NCI-H2081 treated with DMSO at 0.1 percent for 48 hours (cell line): ENCODE measurements at places on chromosomes 12 and 14.

DNA sequence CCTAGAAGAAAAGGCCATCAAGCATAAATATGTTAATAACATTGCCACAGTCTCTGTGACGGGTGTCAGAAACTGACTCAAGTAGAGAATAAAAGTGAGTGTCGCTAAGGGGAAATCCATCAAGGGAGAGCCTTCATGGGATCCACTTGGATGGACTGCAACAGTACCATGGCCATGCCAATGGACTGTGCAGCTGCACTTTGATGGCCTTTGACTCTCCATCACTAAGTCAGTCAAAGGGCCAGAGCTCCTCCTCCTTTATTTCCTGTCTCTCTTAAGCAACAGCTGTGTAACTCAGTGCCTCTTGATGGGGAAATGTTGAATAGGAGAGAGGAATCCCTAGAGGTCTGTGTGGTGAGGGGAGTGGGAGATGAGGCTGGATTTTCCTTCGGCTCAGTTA is 335.2 kb downstream of the BMP4 start:
- DNase-seq: no peak

GRCh38 chr12:27672051-27672450 is 24.2 kb upstream of the REP15 start:
- no peak for DNase-seq

DNA sequence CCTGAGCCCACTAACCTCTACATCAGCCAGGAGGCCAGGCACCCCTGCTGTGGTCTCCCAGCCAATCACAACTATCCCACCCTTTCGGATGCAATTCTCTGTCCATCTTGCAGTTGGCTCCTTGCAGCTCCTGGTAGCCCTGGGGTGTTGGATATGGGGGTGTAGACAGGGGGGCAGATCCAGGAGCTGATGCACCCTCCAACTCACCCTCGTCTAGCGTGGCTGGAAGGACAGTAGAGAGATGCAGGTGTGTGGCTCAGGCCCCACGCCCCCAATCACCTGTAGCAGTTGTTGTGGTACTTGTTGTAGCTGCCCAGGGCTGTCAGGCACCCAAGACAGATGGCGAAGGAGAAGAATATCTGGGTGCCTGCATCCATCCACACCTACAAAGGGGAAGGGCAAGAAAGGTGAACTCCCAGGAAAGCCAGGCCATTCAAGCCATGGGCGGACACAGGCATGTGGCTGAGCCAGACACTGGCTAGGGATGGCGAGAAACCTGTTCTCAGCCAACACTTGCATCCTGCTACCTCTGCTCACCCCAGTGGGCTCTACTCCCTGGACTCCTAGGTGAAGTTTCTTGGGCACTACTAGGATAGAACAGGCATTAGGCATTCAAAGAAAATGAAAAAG is 13.4 kb upstream of the SLC6A12 start:
- no peak for DNase-seq

GRCh38 chr14:92665661-92666110 is 82.7 kb downstream of the LGMN start:
- DNase-seq: no peak

DNA sequence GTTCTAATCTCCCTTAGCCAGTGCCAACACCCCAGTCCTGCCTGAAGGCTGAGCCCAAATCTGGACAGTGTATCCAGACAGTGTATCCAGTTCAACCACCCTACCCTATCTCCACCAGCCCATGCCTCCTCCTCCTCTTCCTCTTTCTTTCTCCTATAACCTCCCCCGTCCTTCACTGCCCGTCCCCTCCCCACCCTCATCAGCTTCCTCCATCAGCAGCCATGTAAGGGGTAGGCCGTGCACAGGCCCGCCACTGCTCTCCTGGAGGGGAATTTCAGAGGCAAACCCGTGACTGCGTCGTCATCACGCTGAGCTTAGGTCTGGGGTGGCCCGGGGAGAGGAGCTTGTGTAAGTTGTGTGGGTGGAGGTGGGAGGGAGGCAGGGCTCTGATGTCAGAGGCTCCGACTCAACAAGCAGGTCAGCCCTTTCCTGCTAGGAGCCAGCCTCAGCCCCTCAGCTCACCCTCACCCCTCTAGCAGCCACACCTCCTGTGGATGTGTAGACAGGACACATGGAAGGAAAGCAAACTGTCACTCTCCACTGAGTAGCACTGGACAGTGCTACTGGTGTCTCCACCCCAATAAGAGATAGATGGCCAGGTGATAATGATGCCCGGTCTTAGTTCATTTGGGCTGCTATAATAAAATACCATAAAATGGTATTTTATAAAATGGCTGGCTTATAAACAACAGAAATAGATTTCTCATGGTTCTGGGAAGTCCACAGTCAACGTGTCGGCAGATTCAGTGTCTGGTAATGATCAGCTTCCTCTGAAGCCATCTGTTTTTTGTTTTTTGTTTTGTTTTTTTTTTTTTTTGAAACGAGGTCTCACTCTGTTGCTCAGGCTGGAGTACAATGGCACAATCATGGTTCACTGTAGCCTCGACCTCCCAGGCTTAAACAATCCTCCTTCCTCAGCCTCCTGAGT is 50.5 kb downstream of the IRF2BPL start:
- DNase-seq: no peak

GRCh38 chr14:59753512-59753911 is 117.1 kb downstream of the RTN1 start:
- DNase-seq: no peak

- no peak for DNase-seq
These were observed 69.8 kb downstream of the GAS2L3 start for GRCh38 chr12:100643246-100643645.

DNA sequence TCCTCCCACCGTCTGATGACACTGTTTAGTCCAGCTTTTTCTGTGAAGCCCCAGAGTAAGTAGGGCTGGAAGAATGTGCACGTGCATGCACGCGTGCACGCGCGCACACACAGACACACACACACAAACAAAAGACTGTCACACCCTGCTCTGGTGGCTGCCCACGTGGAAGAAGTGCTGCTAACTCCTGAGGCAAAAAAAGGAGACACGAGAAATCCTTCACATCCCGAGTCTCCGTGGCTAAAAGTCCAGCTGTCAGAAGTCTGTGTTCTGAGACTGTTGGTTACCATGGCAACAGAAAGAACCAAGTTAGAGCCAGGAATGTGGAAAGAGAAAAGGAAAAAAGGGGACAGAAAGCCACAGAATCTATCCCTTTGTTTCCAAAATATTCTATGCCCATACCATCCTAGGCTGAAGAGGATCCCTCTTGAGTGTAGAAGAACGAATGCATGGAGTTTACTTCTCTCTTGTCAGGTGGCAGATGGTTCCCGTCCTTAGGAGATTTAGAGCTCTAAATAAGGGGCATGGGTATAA is 1.6 kb upstream of the C12orf71 start:
- DNase-seq: no peak

DNA sequence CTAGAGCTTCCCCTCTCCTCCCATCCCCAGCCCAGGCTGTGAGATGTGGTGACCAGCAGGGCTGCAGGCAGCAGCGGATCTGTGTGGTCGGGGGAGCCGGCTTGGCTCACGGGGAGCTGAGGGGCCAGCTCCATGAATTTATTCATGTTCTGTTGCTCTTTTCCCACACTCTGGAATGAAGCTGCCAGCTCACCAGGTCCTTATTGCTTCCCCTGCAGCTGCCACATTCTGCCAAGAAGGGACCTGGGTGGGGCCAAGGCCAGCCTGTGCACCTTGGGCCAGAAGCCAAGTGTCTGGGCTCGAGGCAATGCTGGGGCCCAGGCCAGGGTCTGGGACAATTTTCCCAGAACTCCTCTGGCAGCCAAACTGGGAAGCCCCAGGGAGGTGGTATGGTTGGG is 2.5 kb upstream of the C1QL4 start:
- DNase-seq: no peak

- DNase-seq: no peak
These were observed 272 bp downstream of the HECTD1 start for GRCh38 chr14:31207287-31207754.

DNA sequence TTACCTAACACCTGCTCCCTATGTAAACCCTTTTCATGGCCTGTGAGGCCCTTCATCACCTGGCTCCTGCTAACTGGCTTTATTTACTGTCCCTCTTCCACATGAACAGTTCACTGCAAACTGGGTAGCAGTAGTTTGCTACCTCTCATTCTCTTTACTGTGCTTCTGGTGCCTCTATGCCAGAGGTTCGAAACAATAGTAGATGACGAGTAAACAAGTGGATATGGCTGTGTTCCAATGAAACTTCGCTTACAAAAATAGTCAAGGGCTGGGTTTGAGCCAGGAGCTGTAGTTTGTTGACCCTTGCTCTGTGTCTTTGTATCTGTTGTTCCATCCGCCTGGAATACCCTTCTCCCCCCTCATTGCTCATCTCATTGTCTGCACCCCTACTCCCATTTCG is 233.6 kb upstream of the RMST start:
- DNase-seq: peak; percentile 93

- no peak for DNase-seq
These were observed at the start of gene IFI27 for GRCh38 chr14:94110552-94111181. TSS of gene IFI27 (plus strand) at chr14:94110736.

- no peak for DNase-seq
These were observed 59.6 kb downstream of the NELL2 start for GRCh38 chr12:44816446-44817017.

DNA sequence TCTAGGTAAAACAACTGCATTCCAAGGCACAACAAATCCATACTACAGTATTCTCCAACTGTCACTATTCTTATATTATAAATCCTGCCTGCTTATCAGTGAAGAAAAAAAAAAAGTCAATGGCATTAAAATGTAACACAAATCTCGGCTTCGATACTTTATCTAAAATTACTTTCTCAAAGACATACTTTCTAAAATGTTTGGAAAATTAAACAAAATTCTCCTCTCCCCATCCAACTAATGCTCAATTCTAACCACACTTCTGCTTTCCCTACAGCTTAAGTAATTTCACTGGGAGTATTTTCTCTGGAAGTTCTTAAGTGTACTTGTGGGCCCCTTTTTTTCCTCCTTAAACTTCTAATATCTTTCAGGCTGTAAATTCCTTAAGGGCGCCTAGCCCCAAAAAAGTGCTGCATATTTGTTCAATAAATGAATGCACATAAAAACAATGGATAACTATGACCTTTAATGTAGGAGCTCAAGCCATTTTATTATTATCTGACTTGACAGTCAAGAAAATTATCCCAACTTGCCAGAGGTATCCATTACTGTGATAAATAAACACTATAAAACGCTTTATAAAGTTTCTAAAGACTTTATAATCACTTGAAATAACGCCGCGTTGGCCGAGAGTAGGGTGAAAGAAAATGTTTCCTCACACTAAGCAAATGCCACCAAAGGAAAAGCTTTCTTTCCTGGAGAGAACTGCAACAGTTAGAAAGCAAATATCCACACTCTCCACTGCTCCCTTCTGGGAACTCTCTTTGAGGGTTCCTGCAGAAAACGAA is 977 bp downstream of the HEATR5A start:
- no peak for DNase-seq

- DNase-seq: no peak
These were observed 212.9 kb downstream of the ESR2 start for GRCh38 chr14:64081174-64081746.

GRCh38 chr12:27960821-27961220 is 11.7 kb downstream of the PTHLH start:
- DNase-seq: no peak

- no peak for DNase-seq
These were observed 9.4 kb downstream of the PLD4 start for GRCh38 chr14:104933746-104934733.

GRCh38 chr12:25135531-25136154 is 59.3 kb downstream of the DNAI7 start:
- DNase-seq: no peak

DNA sequence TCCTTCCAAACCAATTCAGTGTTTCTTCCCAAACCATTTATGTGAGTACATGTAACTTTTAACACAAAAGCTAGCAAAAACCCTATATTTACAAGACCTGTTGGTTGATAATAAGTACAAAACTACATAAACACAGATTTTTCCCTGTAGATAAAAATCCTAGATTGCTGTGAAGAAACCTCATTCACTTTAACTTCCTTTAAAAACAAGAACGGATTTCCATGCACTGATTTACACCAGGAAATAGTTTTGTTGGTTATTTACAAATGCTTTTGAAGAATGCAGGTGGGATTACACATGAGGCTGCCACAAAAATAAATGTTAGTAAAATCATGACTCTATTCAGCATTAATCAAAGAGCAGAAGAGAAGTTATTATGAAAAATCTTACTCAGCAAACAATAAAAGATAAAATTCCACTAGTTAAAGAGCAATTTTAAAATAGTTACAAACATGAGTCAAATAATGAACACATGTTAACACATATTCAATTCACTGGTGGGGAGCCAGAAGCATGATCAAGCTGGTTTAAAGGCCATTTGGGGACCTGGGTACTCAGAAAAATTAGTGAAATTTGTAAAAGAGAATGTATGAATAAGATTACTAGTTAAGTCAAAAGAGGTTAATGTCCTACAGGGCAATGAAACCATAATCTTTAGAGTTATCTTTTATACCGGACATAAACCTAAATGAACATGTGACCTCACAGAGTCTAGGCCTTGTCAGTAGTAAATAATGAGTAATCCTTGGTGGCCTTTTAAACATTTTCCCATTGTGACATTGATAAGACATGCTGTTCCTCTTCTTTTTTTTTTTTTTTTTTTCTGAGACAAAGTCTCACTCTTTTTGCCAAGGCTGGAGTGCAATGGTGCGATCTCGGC is 79.9 kb downstream of the PHLDA1 start:
- no peak for DNase-seq

DNA sequence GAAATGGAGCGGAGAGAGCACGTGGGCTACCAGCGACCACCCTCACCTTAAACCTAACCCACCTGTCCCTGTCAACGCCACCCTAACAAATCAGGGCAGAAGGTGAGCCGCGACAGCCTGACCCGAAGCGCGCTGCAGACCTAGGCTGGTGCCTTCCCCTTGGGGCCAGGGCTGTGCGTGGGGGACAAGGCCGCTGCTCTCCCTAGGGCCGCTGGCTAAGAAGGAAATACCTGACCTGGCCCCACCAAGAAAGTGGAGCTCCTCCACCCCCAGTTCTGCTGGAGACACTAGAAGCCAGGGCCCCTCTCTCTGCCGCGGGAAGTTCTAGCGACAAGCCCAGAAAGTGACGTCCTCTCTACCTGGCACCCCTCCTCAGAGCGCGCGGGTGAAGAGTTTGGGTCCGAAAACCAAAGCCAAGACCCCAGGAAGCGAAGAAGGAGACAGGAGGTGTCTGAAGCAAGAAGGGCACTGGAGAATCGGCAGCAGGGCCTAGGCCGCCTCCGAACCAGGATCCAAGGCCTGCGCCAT is 7.5 kb downstream of the SIX1 start:
- DNase-seq: no peak

GRCh38 chr12:107983756-107984472 is 145.2 kb upstream of the WSCD2 start:
- DNase-seq: no peak

- DNase-seq: no peak
These were observed 97.1 kb upstream of the SRRM4 start for GRCh38 chr12:118884226-118884625.

- no peak for DNase-seq
These were observed 51.2 kb downstream of the OSBPL8 start for GRCh38 chr12:76508128-76508980.

GRCh38 chr12:15562263-15562662 is 226.9 kb downstream of the EPS8 start:
- DNase-seq: no peak

GRCh38 chr12:89529738-89530137 is 3.9 kb upstream of the POC1B start:
- no peak for DNase-seq

- no peak for DNase-seq
These were observed at the start of gene SLC10A1 for GRCh38 chr14:69796797-69797500. TSS of gene SLC10A1 (minus strand) at chr14:69797241. CDS start at chr14:69797155, 86 bp downstream.
